ENCODE measurements at places on chromosomes 13 and 19. TPM values are rescaled to one million over a fixed set of nuclear protein-coding genes. Genes with fewer than 3 reads are reported as not detected.
A peak's percentile ranks its signal among the peaks of the same experiment; 100 is the strongest.

DNA sequence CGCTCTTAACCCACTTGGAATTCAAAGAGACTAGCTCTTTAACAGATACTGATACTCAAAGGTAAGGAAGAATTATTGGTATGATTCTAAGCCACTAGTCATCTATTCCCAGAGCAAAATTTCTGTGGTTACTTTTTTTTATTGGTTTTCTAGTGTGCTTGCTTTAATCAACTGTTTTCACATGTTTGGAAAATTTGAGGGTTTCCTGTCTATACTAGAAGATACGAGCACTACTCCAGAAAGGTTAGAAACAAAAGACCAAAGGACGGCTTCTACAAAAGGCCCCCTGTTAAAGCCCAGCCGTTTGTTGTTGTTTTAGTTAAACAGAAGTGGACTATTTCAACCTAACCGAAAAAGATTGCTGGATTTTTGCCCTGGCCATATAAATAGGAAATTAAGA is 18.5 kb upstream of the LPAR6 start:
- peak; percentile 30 for DNase-seq

- no peak for DNase-seq
These were observed 25.3 kb downstream of the B3GLCT start for GRCh38 chr13:31224963-31225559.

GRCh38 chr19:45834970-45835369 is 19.9 kb upstream of the RSPH6A start:
- DNase-seq: no peak

KLF5 gene
- 9.7 TPM for total RNA-seq

PSG2 gene
- not detected for total RNA-seq

GRCh38 chr13:101545521-101545920 is 93.0 kb downstream of the ITGBL1 start:
- peak; percentile 54 for DNase-seq

GRCh38 chr19:5339198-5339949 is 1.2 kb downstream of the PTPRS start:
- no peak for DNase-seq

GRCh38 chr19:17611462-17612244 is 56.2 kb downstream of the COLGALT1 start:
- DNase-seq: no peak

DNA sequence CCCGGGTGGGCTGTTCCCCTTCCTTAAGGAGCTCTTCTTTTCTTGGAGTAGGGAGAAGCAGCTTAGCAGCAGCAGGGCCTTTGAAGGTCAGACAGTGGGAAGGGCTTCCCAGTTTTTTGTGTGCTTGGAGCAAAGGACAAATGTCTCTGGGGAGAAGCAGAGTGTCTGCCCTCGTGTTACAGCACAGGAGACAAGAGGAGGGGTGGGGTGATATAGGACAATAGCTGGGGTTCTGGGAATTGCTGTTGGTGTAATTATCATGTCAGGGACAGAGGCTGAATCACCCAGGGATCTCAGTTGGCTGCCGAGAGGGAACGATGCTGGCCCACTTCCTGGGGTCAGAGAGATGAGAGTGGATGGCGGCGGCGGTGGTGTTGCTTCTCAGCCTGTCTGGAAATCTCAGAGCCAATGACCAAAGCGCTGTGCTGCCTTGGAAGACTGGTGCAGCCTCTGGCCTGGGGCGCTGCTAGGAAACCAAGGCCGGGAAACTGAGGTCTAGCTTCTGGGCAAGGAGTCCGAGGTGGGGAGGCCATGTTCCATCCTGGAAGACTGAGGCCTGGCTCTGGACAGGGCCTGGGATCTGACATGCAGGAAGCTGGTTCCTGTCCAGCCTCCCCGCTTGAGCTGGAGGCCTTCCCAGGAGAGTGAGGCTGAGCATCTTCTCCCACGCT is 1.2 kb downstream of the INAFM1 start:
- no peak for DNase-seq

OR7D2 gene
- 0.17 TPM for total RNA-seq

SPTBN4 gene
- 0.38 TPM for total RNA-seq

- peak; percentile 84 for DNase-seq
These were observed 12.2 kb upstream of the ZNF888 start for GRCh38 chr19:52935434-52935833.

DNA sequence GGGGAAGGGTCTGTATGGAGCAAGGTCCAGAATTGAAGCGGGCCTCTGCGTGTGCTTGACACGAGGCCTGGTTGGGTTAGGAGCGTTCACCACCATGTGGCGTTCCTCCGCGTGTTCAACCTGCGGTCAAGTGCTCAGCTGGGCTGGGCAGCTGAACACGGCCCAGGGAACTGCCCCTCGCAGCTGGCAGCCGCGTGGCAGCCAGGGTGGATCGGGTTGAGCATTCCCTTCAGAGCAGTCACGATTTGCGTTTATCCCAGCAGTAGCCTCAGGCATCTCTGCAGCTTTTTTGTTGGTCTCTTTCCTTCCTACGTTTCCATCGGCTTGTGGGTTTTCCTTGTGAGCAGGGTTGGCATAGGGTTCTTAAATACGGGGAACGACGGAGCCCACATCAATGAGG is 28.7 kb upstream of the F2RL3 start:
- DNase-seq: no peak

DNA sequence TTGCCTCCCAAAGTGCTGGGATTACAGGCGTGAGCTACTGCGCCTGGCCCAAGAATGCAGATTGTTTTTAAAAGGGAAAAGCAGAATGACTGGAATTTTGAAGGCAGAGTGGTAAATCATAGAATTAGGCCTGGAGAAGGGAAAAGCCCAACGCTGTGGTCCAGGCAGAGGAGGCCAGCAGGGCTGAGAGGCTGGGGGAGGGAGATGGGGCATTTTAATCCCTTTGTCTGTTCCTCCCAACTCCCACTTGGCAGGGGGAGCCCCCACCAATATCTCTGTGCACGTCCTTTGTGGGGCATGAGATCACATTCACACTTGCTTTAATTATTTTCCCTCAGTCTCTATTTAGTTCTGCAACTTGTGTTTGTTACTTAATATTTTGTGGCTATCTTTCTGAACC is 54.4 kb upstream of the RANBP3 start:
- DNase-seq: no peak

MYO16 gene
- total RNA-seq: not detected

- no peak for DNase-seq
These were observed 34.5 kb downstream of the SPRY2 start for GRCh38 chr13:80306337-80306972.

GRCh38 chr19:8386990-8387389 is 3.2 kb upstream of the RAB11B start:
- DNase-seq: no peak

IGFL2 gene
- not detected for total RNA-seq

DMKN gene
- 0.29 TPM for total RNA-seq

GRCh38 chr13:109255141-109255856 is 531.1 kb downstream of the IRS2 start:
- DNase-seq: no peak

DNA sequence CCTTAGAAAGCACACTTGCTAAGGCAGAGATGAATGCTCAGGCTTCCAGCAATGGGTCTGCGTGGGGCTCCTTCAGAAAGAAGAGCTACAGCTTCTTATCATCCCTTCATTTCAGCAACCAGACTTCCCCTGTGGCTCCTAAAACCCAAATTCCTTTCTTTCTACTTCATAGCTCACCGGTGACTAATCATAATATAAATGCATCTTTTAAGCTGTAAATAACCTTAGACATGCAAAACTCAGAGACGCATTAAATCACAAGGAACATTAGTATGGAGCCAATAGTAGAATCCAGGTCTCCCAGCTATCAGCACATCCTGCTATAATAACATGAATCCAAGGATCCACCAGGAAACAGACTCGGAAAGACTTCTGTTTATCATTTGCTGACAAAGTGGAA is 375.6 kb downstream of the COG6 start:
- peak; percentile 84 for DNase-seq

GRCh38 chr13:24027494-24027893 is 130.2 kb upstream of the C1QTNF9B start:
- DNase-seq: no peak

DNA sequence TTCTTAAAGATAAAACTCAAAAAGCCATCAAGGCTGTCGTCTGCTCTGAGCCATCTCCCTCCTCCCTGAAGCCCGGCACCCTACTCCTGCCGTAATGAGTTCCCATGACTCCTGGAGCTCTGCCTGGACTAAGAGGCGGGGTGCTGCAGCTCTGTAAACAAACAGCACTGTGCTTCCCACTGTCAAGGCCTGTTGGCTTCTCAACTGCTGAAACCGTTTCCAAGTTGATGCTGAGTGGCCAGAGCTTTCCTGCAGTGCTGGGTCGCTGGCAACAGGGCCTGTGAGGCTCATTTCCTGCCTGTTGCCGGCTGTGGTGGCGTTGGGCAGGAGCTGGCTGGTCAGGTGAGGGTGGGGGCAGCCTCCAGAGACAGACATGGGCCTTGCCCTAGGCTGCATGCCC is 26.7 kb upstream of the ISYNA1 start:
- DNase-seq: no peak

DNA sequence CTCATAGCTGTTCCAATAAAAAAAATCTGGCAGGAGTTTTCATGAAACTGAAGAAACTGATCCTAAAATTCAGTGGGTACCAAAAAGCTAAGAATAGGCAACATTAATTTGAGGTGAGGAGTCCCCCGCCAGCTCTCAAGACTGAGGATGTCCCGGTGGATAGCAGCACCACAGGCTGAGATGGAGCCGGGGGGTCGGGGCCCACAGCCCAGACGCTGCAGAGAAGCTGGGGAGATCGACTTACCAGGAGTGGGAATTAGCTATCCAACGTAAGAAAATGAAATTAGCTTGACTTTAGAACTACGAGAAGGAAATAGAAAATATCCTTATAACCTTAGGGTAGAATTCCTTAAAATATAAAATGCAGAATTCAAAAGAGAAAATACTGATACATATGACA is 23.2 kb upstream of the DCUN1D2 start:
- DNase-seq: no peak

MAP4K1 gene
- 2.0 TPM for total RNA-seq

DNA sequence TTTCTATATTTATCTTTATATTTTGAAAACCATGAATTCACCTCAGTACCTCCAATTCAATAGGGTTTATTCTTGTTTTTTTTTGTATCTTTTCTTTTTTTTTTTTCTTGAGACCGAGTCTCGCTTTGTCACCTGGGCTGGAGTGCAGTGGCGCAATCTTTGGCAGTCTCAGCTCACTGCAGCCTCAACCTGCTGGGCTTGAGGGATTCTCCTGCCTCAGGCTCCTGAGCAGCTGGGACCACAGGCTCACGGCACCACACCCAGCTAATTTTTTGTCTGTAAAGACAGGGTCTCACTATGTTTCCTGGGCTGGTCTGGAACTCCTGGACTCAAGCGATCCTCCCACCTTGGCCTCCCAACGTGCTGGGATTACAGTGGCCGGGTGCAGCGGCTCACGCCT is 23.1 kb upstream of the EVI5L start:
- no peak for DNase-seq

DNA sequence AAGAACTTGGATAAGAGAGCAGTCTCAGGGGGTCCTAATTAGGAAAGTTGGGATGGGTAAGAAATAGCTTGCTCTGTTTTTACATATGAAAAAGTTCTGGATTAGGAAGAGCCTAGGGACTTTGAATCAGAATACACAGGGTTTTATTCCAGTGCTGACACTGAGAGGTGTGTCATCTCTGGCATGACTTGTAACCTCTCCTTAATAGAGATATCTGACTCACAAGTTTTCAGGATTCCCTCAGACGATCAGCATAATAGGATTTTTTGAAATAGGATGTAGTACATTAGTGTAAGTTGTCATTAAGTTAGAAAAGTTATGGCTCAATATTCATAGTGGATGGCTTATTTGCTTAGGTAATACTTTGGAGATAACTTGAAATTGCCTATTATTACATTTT is 555.2 kb upstream of the MIR17HG start:
- peak; percentile 20 for DNase-seq

Data from LHCN-M2 (cell line).